ENCODE measurements at places on chromosomes 2 and 18. TPM values are rescaled to one million over a fixed set of nuclear protein-coding genes. Genes with fewer than 3 reads are reported as not detected.

DNA sequence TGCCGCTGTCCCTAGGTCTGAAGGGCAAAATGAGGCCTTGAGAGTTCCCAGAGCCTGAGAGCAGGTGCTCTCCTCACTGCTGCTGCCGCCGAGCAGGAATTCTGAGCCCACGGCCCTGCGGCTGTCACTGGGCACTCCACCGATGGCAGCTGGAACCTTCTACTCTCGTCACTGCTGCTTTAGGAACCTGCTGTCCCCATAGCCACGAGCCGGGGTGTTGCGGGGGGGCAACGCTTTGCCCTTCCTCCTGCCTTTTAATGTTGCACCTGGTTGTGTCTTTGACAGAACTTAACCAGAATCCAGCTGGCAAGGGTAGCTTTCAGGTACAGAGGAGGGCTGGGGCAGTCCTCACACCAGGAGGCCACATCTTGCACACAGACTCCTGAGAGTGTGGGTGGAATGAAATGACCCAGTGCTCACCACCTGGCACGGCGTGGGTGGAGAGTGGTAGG lies 32.3 kb downstream of the NCK2 start:
- DNase-seq, result no peak

DNA sequence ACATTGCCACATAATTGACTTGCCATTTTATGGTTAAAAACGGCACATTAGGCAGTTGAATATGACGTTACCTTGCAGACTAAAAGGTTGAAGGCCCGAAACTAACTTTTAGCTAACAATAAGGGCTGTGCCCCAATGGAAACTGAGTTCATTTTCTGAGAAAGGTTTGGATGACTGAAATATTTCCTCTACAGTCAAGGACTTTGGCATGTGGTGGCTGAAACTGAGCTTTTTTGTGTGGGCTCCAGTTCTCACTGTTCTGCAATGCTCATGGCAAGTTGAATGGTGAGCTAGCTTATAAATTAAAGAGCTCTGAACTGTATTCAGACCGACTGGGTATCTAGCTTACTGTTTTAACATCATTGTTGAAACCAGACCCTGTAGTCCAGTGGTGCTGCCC lies 23.8 kb upstream of the TXNDC2 start:
- DNase-seq, result peak; percentile 23

DNA sequence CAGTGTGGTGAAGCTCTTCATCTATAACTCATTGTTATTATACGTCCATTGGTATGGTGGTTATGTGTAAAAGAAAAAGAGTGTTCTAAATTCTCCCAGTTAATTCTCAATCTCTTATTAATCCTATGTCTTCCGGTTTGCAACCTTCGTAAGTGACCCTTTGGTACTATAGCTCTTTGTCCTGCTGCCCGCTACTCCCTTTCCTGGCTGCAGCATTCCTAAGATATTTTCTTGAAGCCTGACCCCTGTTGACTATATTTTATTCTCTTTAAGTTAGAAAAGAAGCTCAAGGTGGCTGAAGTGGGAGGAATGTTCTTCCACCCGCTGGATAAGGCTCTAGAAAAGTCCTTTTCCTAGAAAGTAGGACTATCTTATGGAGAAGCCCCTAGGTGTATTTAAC lies 684.8 kb downstream of the SOCS6 start:
- no peak for DNase-seq

- DNase-seq, result no peak
These were observed 262.4 kb downstream of the NBAS start for GRCh38 chr2:15298770-15299169.

GRCh38 chr2:33204945-33205344 lies 258.2 kb downstream of the LTBP1 start:
- DNase-seq, result no peak

- no peak for DNase-seq
These were observed 256.7 kb downstream of the HAUS1 start for GRCh38 chr18:46360866-46361265.

- DNase-seq, result peak; percentile 76
These were observed 7.3 kb downstream of the CYS1 start for GRCh38 chr2:10072656-10073480.

GRCh38 chr18:12857215-12857905 lies 26.7 kb downstream of the PTPN2 start:
- DNase-seq, result no peak

GRCh38 chr2:187500585-187501359 lies 52.7 kb upstream of the CALCRL start:
- no peak for DNase-seq

GRCh38 chr18:55322178-55322735 lies 265.7 kb downstream of the TCF4 start:
- DNase-seq, result no peak

- peak; percentile 88 for DNase-seq
These were observed 56.4 kb downstream of the ZFP36L2 start for GRCh38 chr2:43169987-43170386.

- no peak for DNase-seq
These were observed 255.7 kb downstream of the DSEL start for GRCh38 chr18:67260841-67261240.

GRCh38 chr18:44258576-44258975 lies 422.1 kb upstream of the SETBP1 start:
- no peak for DNase-seq

GRCh38 chr2:100193291-100193710 lies 50.9 kb upstream of the AFF3 start:
- DNase-seq, result no peak

DNA sequence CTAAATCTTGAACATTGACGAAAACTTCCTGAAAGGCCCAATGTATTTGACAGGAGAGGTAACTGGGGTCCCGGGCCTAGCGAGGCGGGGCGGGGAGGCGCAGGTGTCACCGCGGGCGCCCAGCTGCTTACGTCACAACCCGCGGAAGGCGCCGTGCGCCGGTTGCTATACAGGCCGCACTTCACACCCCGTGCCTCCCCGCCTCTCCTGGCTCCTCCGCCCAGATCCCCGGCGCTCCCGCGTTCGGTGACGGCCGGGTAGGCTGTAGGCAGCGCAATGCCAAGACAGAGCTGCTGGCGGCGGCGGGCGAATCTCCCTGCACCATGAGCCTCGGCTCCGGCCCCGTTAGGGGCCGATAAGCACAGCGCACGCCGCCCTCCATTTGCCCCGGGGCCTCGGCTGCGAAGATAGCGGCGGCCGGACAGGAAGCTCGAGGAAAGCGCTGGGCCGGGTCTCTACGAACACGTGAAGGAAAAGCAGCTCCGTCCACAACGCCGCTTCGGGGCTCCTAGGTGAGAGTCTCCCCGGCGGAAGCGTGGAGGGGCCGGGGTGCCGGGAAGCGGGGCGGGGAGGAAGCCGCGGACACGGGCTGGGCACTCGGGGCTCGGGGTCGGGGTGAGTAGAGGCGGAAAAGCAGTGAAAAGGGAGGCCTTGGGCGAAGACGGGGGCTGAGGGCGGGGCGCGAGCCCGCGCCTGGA lies at the start of gene RNF138:
Gene RNF138, plus strand, starts transcription at position 151 of the 698 bp plus-strand sequence. CDS start 903 bp downstream, outside the sequence.
- DNase-seq, result peak; percentile 91

DNA sequence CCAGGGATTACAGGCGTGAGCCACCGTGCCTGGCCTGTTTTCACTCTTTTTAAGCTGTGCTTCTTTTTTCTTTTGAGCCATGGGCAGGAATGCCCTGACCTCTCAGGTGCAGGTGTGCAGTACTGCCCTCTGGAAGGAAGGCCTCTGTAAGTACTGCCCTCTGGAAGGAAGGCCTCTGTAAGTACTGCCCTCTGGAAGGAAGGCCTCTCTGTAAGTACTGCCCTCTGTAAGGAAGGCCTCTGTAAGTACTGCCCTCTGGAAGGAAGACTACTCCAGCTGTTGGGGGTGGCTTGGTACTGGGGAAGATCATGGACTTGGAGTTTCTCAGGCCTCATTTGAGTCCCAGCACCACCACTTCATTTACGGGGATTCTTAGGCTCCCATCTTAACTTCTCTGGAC lies 248.5 kb upstream of the ID2 start:
- DNase-seq, result no peak

DNA sequence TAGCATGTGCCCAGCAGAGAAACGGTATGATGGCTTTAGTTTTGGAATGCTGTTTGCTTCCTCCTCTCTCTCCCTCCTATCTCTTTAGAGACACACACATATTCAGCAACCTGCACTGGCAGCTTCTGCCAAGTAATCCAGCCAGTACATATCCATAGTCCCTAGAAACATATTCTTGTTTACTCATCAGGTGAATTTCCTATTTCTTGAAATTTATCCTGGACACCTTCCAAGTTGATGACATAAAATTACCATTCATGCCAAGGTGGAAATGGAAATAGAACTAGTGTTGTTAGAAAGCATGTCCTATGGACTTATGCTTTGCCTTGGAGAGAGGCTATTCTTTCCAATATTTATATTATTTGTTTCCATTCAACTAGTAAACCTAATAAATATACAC lies 50.9 kb upstream of the RGPD4 start:
- no peak for DNase-seq

DNA sequence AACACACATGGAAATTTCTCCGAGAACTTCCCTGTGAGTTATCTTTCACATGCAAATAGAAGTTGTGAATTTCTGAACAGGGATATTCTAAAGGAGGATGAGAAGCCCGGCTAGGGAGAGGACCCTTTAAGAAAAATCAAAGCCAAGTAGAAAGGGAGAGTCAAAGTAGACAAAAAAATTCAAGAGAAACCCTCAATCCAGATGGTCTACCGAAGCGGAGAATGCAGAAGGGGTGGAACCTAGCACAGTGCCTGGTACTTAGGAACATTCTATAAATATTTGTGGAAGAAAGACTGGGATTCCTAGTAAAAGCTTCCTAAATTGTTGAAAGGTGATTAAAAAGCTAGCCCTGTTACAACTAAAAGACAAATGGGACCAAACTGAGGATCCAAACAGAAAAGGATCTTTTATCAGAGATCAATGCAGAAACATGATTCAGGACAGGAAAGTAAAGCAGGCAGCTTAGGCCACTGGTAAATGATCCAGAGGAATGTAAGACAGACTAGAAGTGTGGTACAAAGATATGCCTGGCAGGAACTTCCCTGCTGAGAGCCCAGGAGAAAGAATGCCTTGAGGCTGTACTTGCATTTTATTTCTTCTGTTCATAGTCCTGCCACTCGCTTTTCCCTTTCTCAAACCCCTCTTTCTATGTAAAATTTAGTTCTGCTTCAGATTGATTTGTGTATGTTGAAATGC lies 19.5 kb upstream of the GLS start:
- no peak for DNase-seq

- no peak for DNase-seq
These were observed 25.3 kb upstream of the BZW1 start for GRCh38 chr2:200786423-200786822.

GRCh38 chr2:38601463-38602135 lies 1.1 kb downstream of the HNRNPLL start:
- DNase-seq, result no peak

GRCh38 chr2:61328707-61329251 lies 142.1 kb downstream of the USP34 start:
- no peak for DNase-seq

DNA sequence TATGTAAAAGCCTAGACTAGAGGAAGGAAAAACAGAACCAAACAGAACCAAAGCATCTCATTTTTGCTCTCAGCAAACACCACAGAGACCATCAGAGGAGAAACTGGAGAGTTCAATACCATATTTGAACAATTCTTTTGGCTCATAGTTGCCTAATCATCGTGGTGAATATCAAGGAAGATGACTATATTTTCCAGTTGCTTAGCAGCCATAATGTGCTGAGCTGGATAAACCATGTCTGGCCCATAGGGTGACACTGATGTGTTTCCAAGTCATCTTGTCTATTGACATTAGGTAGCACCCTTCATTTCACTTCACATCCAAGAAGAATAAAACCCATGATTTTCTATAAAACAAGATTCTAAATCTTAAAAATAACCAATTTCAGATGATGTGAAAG lies 5.9 kb upstream of the XRCC5 start:
- no peak for DNase-seq

DNA sequence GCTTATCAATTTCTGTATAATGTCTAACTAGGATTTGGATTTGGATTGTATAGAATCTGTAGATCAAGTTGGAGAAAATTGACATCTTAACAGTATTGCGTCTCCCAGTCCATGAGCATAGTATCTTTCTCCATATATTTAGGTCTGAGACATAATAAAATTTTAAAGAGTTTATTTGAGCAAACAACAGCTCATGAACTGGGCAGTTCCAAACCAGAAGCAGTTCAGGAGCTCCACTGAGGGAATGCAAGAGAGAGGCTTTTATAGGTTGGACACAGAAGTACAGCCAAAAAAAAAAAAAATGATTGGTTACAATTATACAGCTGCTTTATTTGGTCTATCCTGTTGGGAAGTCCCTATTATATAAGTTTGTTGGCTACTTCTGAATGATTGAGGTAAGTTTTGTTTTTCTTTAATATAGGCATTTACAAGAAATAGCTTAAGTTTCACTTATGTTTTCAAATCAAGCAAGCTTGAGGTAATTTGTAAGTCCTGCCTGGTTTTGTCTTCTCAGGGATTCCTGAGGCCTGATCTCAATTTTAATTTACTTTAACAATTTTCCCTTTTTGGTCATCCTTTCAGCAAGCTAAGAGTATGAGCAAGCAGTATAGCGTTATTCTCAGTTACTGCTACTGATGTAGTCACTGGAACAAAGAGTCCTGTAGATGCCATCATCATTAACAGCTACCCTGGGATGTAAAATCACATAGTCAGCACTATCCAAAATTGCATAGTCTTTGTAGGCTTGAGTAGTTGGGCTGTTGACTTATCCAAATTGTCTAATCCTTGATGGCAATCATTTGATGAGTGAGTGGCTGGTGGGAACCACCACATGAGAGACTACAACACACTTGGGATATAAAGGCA lies 27.5 kb upstream of the RUFY4 start:
- DNase-seq, result no peak

DNA sequence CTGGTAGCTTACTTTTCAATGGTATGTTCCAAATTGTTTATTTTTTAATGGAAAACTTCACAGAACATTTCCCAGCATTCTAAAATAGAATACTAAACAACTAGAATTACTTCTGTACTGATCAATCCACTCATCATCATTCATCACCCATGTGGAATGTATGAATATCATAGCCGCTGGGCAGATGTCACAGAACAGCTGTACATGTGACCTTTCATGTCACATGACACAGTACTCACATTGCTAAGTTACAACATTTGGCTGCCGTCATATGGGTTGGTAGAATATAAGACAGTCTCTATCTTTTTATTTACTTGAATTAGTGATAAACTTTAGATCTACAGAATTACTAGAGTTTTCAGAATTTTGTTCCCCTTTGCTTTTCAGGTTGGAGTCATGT lies 387.6 kb downstream of the ZEB2 start:
- DNase-seq, result no peak

- no peak for DNase-seq
These were observed 3.6 kb downstream of the MZT2A start for GRCh38 chr2:131488306-131489205.

TMEM169 gene
- 1.6 TPM for total RNA-seq

DSG4 gene
- not detected for total RNA-seq

NT5C1B gene
- not detected for total RNA-seq

ALPI gene
- not detected for total RNA-seq

FSHR gene
- total RNA-seq, result not detected

CROCC2 gene
- total RNA-seq, result not detected

BMP10 gene
- not detected for total RNA-seq

GALNT5 gene
- total RNA-seq, result not detected

OTOS gene
- not detected for total RNA-seq

ABCB11 gene
- total RNA-seq, result not detected

RMDN2 gene
- 2.6 TPM for total RNA-seq

TLX2 gene
- total RNA-seq, result 1.4 TPM

Measured in activated T-cell treated with anti-CD3 and anti-CD28 coated beads, Interleukin-2, amount 50 U/mL, for 72 hours (primary cell).